NCI-H1436 treated with DMSO at 0.1 percent for 48 hours (cell line): ENCODE measurements at places on chromosomes 3 and 15.

- no peak for DNase-seq
These were observed 5.4 kb upstream of the CFAP91 start for GRCh38 chr3:119697394-119697793.

GRCh38 chr3:192249516-192249915, 477.8 kb downstream of the FGF12 start:
- no peak for DNase-seq

GRCh38 chr3:139695426-139696313, 17.9 kb upstream of the NMNAT3 start:
- no peak for DNase-seq

GRCh38 chr15:63324770-63325169, 47.4 kb downstream of the APH1B start:
- DNase-seq, result no peak

DNA sequence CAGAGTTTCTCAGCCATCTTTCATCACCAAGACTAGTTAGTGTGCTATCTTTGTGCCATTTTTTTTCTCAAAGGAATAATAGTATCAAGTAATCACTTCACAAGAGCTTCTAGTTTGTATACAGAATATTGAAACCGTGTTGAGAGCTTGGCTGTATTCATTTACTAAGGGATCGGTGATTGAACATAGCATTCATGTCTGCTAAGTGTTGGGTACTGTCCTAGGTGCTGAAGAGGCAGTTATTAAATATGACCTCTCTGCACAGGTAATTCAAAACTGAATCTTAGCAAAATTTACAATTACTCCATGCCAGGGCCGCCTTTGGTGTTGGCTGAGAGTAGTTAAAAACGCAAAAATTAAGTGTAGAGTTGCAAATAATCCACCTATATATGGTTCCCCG, 355.3 kb upstream of the RORA start:
- no peak for DNase-seq

GRCh38 chr15:90239371-90239770, 5.4 kb downstream of the GDPGP1 start:
- DNase-seq, result no peak

- DNase-seq, result no peak
These were observed 13.0 kb upstream of the CADPS start for GRCh38 chr3:62888180-62888579.
